ENCODE measurements at places on chromosomes 2 and 18.

GRCh38 chr2:236525411-236525997 lies 44.1 kb upstream of the ACKR3 start:
- no peak for DNase-seq

- DNase-seq = no peak
Measured at GRCh38 chr18:21330122-21330701, 88.2 kb downstream of the GREB1L start.

- DNase-seq = no peak
Measured at GRCh38 chr18:77208964-77209363, 40.7 kb upstream of the GALR1 start.

GRCh38 chr2:106012001-106012590 lies 182.0 kb downstream of the UXS1 start:
- no peak for DNase-seq

- no peak for DNase-seq
Measured at GRCh38 chr2:78870343-78870967, 155.0 kb upstream of the REG3G start.

GRCh38 chr2:64354857-64355680 lies 98.9 kb upstream of the LGALSL start:
- no peak for DNase-seq

GRCh38 chr2:30331038-30331437 lies 99.7 kb downstream of the LBH start:
- no peak for DNase-seq

GRCh38 chr2:216222650-216223352 lies 113.7 kb downstream of the XRCC5 start:
- no peak for DNase-seq

- DNase-seq = no peak
Measured at GRCh38 chr2:171347591-171348032, 86.2 kb downstream of the METTL8 start.

DNA sequence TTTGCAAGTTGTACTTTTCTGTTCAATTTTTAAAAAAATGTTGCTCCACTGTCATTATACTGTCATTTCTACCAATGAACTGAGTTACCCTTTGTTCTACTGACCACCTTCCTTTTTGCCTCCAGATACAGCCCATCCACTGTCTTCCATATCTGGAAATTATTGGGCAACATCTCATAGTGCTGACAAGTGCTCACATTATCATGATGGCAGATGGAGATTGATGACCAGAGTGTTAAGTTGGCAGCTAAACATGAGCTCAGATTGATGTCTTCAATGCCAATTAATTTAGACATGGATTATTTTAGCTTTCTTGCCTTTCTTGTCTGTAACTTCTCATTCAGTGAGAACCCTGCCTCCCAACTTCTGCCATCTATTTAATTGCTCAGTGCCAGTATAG lies 76.6 kb downstream of the KIAA1328 start:
- no peak for DNase-seq

DNA sequence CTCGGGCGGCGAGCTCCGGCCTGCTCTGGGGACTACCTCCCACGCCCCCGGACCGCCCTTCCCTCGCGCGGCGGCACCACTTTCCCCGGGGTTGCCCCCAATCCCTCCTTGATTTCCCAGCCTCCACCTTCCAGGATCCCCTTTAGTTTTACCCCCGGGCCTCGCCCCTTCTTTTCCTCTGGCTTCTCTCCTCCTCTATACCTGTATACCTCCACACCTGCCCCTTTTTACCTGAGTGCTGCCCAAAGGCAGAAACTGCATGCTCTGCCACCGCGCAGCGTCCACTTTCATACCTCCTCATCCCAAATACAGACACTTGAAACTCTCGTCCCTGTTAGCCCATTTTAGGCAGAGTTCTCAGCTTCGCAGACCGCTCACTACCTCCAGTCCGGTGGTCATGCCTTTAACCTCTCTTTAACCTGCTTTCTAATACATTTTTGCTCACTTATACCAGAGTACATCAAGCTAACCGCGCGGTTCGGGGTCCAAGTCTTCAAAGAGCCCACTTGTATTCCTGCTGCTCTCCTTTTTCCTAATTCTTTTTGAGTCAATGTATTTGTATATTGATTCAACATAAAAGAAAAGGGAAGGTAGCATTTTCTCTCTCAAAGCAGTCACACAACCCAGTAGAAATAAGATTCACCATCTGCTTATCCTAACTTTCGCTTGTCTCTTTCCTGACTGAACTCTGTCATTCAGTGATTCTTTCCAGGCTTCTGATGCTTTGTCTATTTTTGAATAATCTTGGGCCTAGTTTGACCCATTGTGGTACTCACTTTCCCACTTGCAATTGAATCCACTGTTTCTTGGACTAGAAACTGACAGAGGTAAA lies 901 bp downstream of the SPOPL start:
- DNase-seq = no peak

DNA sequence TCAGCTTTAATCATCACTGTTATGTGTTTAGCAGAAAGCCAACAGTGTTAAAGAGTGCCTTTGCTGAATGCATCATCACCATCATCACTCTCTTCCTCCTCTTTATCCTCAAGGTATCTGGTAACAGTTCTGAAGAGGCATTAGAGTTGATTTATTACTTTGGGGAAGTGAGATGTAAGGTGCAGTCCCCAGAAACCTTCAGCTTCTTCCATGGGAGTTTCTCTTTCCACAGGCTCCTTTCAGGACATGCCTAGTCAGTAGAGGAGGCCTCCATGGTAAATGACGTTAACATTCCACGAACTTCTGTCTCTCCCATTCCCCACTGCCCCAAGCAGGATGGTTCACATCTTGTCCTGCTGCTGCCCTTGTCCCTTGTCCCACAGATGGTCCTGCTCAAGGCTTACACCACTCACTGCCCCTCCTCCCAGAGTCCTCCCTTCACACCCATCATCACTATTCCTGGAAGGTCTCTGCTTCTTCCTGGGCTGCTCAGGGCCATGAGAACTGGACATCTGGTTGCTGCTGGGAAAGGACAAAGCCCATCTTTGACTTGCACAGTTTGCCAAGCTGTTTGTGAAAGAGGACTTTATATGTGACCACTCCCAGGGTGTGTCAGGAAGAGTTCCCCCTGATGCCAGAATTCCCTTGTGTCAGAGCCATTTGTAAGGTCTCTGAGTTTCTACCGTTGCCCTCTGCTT lies 5.3 kb upstream of the REG1A start:
- no peak for DNase-seq

DNA sequence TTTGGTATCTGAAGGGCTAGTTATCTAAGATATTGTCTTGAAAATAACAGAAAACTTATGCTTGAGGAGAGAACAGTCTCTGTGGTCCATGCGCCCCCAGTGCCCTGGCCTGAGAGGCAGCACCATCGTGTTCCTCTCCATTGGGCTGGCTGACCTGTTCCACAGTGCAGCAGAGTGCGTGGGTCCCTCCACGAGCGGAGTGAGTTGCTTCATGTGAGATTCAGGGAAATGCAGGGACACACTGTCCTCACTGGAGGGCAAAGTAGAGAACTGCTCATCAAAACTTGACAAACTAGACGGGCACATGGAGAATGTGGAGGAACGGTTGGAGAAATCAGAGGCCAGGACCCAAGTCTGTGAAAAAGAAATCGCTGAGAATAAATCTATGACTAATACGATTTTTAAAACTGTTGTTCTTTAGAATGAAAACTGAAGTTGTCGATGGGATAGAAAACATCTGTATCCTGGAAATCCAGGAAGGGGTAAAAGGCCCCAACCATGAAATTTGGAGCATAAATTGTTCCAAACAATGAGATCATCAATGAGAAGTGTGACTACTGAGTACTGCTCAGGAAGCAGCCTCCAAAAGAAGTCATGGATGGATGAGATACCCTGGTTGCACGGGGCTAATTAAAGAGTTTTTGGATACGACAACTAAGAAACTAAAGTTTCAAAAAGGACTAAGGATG lies 58.1 kb downstream of the REV1 start:
- no peak for DNase-seq

DNA sequence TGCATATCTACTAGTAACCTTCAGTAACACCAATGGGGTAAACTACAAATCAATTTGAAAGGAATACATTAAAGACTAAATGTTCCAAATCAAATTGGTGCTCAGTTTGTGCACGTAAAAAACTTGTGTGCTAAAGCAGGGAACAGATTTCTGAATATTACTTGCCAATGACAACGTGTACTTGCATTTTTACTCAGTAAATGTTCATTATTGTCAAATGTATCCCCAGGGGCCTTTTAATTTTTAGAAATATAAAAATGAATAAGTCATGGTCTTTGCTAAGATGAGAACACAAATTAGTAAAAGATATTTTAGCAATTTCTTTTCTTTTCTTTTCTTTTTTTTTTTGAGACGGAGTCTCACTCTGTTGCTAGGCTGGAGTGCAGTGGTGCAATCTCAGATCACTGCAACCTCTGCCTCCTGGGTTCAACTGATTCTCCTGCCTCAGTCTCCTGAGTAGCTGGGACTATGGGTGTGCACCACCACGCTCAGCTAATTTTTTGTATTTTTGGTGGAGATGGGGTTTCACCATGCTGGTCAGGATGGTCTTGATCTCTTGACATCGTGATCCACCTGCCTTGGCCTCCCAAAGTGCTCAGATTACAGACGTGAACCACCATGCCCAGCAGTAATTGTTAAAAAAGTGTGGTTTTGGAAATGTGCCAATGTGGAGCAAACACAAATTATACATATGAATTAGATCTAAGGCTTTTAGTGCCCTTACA lies 52.6 kb downstream of the PMAIP1 start:
- DNase-seq = no peak

DNA sequence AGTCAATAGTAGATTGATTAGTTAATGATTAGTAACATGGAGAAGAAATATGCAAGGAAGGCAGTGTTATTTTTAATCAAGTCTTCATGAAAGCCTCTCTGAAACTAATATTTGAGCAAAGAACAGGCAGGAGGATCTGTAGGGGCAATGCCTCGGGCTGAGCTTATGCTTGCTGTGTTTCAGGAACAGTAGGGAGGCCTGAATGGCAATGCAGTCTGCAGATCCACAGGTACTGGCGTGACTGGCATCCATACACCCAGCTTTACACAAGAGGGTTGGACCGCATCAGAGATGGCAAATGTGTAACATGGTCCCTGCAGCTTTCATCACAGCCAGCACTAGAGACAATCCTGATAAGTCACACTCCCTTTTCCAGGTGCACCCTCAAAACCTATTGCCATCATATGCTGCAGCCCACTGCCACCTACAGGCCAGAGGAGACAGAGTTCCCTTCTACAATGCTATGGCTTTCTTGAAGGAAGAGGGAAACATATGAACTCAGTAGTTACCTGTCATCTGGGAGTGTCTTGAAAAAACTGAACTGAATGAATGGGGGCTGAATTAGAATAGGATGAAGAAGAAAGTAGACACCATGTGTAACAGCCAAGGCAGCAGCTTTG lies 582.4 kb upstream of the RAB6C start:
- DNase-seq = no peak

DNA sequence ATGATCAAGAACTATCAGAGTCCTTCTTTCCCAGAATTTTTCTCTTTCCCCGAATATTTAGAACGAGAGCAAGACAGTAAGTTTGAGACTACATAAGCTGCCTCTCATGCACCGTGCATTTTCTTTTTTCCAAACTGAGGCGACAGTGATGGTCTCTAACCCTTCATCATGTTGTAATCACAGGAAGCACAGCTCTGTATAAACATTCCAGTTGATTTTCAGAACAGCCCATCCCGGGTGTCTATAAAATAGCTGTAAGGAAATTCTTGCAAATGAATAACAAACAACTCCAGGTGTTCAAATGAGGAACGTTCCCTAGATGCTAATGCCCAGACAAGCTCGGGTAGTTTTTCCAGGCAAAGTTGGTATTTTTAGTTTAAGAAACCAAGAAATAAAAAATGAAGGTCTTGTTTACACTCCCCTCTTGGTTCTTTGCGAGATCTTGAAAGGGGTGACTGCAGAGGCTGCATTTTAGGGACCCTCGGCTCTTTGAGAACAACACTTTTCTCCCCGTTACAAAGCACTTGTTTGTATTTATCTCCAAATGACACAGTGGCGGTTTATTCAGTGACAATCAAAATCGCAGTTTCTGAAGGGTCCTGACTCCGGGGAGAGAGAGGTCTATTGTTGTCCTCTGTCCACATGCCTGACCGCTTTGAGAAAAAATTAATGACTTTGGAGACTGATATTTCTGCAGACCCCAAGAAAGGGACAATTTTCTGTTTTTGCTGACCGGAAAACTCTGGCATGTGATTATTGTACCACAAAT lies 101.1 kb upstream of the NCK2 start:
- DNase-seq = no peak

DNA sequence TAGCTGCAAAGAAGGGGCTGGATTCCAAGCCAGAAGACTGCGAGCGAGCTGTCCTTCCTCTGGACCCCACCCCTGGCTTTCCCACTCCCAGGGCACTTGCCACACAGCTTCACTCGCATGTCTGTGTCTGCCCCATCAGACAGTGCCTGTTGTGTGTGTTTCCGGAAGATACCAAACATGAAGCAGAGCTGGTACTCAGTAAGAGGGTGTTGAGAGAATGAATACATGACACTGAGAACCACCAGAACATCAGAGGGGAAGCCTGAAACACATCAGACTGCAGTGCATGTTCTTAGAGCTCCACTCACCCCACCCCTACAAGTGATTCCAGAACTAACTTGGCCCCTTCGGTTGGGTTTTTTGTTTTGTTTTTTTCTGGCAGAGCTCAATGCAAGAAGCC lies 181.5 kb downstream of the TTC32 start:
- DNase-seq = no peak

- DNase-seq = no peak
Measured at GRCh38 chr2:114769110-114769509, 326.7 kb downstream of the DPP10 start.

GRCh38 chr2:231765496-231765929 lies 15.6 kb downstream of the PDE6D start:
- DNase-seq = no peak

GRCh38 chr2:157790780-157791179 lies 85.3 kb downstream of the ACVR1 start:
- no peak for DNase-seq

- DNase-seq = no peak
Measured at GRCh38 chr2:196696423-196697079, 57.0 kb downstream of the CCDC150 start.

DNA sequence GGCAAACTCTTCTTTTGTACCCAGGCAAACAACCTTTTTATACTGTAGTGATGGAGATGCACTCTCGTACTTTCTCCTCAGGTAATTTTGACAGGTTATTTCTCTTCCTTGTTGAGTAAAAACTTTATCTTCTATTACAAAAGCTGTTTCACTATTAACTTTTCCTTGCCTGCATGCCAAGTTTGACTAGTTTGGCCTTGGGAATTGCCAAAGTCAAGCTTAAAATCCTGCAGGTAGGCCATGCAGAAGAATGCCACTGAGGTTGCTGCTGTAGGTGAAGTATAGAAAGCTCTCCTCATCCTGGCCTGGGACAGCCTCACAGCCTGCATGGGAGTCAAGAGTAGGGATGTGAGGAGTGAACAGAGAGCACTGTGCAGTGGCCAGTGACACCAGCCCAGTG lies 1293.5 kb upstream of the CHAC2 start:
- no peak for DNase-seq
